ENCODE measurements at places on chromosomes 12 and 14.
A peak's percentile ranks its signal among the peaks of the same experiment; 100 is the strongest.

- no peak for DNase-seq
Measured at GRCh38 chr14:103073876-103074728, 9.9 kb upstream of the LBHD2 start.

DNA sequence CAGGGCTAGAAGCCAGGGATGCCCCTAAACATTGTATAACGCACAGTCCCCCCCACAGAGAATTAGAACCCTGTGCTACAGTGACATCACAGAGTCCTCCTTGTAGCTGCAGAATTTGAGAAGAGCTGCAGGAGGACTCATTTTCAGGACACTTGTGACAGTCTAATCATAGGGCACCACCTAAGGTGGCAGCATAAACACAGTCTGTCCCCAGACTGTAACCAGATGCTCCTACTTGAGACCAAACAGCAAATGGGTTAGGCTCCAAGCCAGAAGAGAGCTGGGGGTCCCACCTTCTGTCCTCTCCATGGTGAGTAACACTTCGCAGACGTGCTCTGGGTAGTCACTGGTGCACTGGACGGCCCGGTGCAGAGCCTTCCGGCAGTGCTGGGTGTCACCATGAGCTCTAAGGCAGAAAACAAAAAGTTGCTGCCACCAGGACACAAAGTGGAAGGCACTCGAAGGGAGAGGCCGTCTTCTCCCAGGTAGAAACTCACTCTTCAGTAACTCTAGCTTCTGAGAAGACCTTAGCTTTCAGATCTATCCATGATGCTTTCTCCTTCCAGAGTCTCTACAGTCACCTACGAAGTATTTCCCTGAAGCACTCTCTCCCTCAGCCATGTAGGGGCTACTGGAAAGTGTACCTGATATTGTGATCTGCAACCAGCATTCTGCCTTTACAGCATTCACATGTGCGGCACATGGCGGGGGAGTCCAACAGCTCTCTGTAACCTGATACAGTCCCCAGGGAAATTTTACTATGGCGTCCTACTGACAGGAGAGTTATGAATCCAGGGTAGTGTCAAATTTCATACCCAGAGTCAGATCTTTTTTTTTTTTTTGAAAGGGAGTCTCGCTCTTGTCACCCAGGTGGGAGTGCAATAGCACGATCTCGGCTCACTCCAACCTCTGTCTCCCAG is 17.1 kb downstream of the FICD start:
- DNase-seq = no peak

DNA sequence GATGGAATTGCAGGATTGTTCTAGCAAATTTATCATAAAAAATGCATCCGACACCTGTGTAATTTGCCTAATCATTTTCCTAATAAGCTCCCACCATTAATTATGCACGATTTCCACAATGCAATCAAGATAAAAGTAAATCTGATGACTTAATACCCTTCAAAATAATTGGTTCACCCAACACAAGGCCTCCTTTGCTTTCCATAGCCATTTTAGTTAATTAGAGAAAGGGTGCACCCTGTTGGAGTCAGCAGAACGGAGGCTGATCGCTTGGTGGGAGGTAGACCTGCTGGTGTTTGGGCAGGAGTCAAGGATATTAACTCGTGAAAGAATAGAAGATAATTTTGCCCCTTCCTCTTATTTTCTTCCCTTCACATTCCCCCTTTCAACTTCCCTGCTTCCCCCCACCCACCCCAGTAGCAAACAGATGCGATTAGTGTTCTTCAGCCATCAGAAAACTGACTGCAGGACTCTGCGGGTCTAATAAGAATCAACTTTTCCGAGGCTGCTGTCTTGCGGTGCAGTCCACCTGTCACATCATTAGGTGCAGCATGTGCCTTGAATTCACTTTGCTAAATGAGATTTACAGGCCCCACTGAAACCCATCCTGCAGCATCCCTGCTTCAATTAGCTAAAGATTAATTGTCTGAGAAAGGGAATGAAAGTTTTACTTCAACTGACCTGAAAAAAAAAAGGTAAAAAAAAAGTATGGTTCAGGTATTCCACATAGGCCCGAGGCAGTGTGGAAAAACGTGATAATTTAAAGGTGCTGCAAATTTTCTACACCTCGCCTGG is 553.7 kb upstream of the LMO3 start:
- no peak for DNase-seq

DNA sequence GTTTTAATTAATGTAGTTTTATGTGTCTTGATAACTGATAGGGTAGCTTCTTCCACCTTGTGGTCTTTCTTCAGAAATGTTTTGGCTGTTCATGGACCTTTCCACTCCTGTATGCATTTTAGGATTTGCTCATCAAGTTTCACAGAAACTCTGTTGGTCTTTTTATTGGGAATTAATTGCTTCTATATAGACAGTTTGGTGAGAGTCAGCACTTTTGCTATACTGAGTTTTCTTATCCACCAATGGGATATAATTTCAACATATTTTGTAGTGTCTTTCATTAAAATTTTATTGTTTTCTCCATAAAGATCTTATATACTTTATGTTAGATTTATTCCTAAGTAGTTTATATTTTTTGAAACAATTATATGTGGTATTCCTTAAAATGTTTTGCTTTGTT is 7.8 kb downstream of the GOLGA5 start:
- DNase-seq = no peak

GRCh38 chr12:109836916-109837315 is 3.7 kb upstream of the TRPV4 start:
- DNase-seq = no peak

GRCh38 chr14:54138024-54138353 is 181.4 kb upstream of the BMP4 start:
- no peak for DNase-seq

- DNase-seq = no peak
Measured at GRCh38 chr12:113642216-113642615, 170.5 kb upstream of the LHX5 start.

DNA sequence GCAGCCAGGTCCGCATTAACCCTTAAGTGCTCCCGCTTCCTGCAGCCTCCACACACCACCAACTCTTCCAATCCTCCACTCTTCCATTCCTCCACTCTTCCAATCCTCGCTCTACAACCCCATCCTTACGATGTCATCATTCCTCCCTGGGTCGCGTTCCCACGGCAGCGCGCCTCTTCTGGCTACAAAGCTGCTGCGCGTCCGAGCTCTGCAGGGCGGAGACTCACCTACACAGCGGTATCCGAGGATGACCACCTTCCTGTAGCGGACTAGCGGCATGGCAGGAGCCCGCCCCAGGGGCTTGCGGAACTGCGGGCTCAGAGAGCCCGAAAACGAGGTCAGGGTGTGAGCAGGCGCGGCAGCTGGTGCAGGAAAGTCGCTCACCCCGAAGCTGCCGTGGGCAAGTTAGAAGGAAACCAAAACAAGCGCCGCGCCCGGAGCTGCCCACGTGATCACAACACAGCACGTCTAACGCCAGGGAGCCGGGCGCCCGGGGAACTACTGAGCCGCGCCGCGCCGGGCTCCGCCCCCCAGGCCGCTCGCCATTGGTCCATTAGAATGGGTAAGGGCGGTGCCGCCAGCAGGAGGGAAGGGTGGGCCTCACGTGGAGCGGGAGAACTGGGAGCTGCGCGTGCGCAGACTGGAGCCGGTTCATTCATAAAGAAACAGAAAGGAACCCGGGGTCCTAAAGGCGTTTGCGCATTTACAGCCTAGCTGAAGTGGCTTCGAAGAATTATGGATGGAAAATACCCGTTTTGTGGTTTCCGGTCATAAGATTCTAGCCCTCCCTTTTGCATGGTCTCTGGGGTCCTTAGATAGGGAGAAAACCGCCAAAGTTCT is at the start of gene RHEBL1:
Gene RHEBL1, minus strand, starts transcription at position 473 of the 840 bp plus-strand sequence. Its CDS starts 194 bp downstream, at position 279.
- DNase-seq = peak; percentile 99

DNA sequence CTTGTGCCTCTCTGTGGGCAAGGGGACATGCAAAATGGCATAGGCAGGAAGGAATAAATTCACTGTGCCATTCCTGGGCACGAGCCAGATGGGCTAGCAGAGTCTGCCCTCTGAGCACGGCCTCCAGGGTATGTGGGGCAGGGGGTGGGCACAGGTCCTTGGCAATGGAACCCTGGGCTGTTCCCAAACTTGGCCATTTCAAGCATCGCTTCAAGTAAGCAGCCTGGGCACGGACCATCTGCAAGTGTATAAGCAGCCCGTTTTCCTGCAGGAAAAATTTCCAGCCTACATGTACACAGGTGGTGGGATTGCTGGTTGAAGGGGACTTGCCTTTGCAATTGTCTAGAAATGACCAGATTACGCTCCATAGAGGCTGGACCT is 40.3 kb downstream of the CCDC85C start:
- no peak for DNase-seq

GRCh38 chr12:29782871-29783772 is 620 bp downstream of the TMTC1 start:
- no peak for DNase-seq

GRCh38 chr14:71236487-71236886 is 329.2 kb downstream of the PCNX1 start:
- no peak for DNase-seq

DNA sequence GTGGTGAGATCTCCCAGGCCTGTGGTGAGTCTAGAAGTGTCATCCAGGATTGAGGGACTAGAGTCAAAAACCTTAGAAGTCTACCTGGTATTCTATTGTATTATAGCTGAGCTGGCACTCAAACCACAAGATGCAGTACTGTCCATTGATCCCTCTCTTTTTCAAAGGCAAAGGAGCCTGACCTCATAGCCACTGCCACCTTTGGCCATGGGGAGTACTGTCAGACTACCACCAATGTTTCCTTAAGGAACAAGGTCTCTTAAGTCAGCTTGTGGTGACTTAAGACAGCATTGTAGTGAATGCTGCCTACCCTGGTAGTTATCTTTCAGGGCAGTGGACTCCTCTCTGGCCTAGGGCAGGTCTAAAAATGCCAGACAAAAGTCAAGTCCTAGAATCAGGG is 878.0 kb upstream of the MDGA2 start:
- DNase-seq = no peak

- no peak for DNase-seq
Measured at GRCh38 chr12:72075401-72075800, 136.8 kb downstream of the TPH2 start.

- DNase-seq = no peak
Measured at GRCh38 chr14:55129086-55129427, at the start of gene LGALS3. Gene LGALS3, plus strand, starts transcription at chr14:55129252. Its CDS starts 8,122 bp downstream, at chr14:55137374.

GRCh38 chr14:96727980-96728717 is 69.0 kb upstream of the VRK1 start:
- no peak for DNase-seq

DNA sequence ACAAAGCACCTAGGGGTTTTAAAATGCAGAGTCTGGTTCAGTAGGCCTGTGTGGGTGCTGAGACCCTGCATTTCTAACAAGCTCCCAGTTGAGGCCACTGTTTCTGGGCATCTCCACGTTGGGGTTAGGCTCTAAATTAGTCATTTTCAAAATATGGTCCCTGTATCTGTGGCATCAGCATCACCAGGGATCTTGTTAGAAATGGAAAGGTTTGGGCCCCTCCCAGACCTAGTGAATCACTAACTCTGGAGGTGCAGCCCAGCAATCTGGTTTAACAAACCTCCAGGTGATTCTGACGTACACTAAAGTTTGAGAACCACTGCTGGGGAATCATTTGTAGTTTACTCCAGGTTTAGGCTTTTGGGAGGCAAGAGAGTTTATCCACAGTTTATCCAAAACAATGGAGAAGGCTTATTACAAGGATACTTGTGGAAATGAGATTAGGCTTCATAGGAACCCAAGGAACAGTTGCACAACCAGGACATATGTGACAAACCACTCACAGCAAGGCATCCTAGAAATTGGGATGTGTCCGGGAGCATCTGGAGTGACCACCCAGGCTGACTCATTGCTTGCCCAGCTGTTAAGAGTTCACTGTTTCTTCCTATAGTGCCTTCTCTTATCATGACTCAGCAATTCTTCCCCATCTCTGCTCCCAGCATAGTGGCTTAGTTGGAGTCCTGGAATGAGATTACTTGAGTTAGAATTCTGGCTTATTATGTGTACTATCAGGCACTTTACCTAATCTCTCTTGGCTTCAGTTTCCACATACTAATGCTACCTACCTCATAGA is 71.6 kb upstream of the STXBP6 start:
- DNase-seq = no peak

- DNase-seq = no peak
Measured at GRCh38 chr12:96831346-96831745, 75.7 kb upstream of the NEDD1 start.

DNA sequence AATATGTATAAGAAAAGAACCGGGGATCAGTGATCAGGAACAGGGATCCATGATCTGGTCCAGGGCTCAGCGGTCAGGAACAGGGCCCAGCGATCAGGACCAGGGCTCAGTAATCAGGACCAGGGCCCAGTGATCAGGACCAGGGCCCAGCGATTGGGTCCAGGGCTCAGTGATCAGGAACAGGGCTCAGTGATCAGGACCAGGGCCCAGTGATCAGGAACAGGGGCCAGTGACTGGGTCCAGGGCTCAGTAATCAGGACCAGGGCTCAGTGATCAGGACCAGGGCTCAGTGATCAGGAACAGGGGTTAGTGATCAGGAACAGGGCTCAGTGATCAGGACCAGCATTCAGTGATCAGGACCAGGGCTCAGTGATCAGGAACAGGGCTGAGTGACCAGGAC is 56.3 kb downstream of the TMEM121 start:
- DNase-seq = no peak

DNA sequence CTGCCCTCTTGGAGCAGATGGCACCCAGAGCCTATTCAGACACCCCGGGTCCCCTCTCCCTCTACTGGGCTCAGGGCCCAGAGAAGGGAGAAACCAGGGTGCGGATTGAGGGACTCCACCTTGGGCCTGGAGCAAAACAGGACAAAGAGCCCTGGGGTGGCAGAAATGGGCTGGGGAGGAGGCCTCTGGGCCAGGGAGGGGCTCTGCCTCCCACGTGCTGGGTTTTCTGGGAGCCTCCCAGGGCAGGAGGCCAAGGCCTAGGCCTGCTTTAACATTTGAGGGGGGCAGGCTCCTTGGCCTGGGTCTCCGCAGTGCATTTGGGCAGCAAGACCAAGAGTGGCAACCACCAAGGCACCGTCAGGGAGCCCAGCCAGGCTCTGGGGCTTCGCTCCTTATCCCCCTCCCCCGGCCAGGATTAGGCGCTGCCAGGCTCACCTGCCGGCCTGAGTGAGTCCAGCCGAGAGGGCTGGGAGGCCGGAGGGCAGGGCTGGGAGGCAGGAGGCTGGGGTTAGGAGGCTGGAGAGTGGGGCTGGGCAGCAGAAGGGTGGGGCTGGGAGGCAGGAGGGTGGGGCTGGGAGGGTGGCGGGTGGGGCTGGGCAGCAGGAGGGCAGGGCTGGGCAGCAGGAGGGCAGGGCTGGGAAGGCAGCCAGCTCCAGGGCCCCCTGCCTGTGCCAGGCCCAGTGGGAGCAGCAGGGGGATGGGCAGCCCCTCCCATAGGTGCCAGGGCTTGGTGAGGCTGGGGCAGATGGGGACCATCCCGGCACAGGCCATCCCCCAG is 101.8 kb upstream of the EIF5 start:
- no peak for DNase-seq

DNA sequence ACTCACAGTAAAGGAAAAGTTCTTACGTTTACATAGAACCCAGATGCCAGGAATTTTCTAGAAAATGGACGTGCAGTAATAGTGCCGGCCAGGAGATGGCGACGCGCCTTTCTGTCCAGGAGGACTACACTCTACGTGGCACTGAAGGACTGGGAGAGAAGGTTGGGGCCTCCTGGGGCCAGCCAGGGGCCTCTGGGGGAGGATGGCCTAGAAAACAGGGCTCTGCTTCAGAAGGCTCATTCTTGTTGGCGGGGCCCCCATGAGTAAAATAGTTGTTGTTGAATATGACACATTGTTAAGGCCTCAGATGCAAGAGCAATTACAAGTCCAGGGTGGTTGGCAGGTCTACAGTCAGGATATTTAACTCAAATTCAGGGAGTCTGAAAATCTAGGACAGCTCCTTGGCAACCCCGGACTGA is 120.1 kb upstream of the MAX start:
- DNase-seq = peak; percentile 20

GRCh38 chr14:52325126-52325525 is 11.0 kb downstream of the PTGER2 start:
- DNase-seq = no peak

All from stimulated activated CD8-positive, alpha-beta memory T cell treated with anti-CD3 and anti-CD28 coated beads, Interleukin-7, amount 100 ng/mL, for 4 hours (primary cell).